ENCODE measurements at places on chromosomes 7 and 10.
A peak's percentile ranks its signal among the peaks of the same experiment; 100 is the strongest.

GRCh38 chr7:131021902-131022301 is 287.9 kb upstream of the KLF14 start:
- no peak for DNase-seq

DNA sequence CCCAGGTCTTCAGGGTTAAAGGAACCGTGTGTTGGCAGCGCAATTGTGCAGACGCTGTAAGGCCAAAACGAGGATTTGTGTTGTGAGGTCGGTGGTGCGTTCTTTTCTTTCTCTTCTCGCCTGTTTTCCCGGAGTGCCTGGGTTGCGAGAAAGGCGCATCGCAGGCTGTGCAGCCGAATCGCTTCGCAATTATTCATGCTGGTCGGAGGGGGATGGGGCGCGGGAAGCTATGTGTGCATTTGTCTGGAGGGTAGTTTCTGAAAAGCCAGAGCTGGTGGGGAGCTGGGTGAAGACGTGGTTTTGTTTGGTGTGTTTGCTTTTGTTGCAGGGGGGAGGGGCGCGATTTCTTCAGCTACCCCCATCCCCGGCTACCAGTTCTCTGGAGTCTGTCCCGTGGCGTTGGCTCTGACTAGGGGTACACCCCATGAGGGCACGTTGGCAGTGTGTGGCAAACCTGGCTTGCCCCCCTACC is 2.1 kb downstream of the MXI1 start:
- peak; percentile 47 for DNase-seq

GRCh38 chr7:15309872-15310271 is 251.9 kb downstream of the AGMO start:
- no peak for DNase-seq

DNA sequence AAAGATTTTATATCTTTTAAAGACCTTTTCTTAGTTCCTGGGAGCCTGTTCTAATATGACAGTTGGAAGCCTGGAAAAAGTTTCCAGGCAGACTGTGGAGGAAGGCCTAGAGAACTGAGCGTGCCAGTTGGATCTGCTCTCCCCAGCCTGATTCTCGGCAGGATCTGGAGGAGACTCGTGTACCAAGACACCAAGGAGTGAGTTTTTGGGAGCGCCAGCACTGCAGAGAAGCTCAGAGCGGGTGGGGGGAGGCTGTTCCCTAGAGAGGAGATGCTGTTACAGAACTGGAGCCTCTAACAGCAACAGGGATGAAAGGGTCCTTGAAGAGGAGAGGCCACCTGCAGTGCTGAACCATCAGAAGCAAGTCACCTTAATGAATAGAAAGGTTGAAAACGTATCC is 52.9 kb downstream of the LYZL2 start:
- no peak for DNase-seq
